T-cell (primary cell): ENCODE measurements at places on chromosomes 3 and 15. TPM values are rescaled to one million over a fixed set of nuclear protein-coding genes. Genes with fewer than 3 reads are reported as not detected.

Gene NUDT16
- 12.8 TPM for total RNA-seq

Gene SH3GL3
- not detected for total RNA-seq

Gene SLC12A1
- total RNA-seq: not detected

Gene LACTB
- total RNA-seq: 10.9 TPM

Gene GOLGA6B
- not detected for total RNA-seq

Gene EPB42
- not detected for total RNA-seq

Gene ECE2
- total RNA-seq: not detected

Gene SCAMP5
- total RNA-seq: 0.41 TPM

Gene RARB
- not detected for total RNA-seq

Gene RASGRP1
- 124 TPM for total RNA-seq

Gene TMCO5A
- not detected for total RNA-seq

Gene SH2D7
- not detected for total RNA-seq

Gene ARPIN
- total RNA-seq: 0.07 TPM

Gene ASB14
- total RNA-seq: not detected

Gene ONECUT1
- total RNA-seq: not detected

Gene ZNF197
- 8.2 TPM for total RNA-seq

Gene RNF7
- 53.9 TPM for total RNA-seq

Gene SCG3
- total RNA-seq: not detected

Gene MUC4
- 0.03 TPM for total RNA-seq

Gene CAPN3
- 15.8 TPM for total RNA-seq

Gene C3orf49
- not detected for total RNA-seq

Gene PPM1L
- total RNA-seq: 5.6 TPM

Gene CAMKV
- 0.35 TPM for total RNA-seq

Gene OXTR
- total RNA-seq: 0.10 TPM

Gene TIMP4
- not detected for total RNA-seq

Gene GP9
- total RNA-seq: not detected

Gene TMEM40
- total RNA-seq: not detected

Gene EFL1
- total RNA-seq: 22.0 TPM

Gene SOX14
- not detected for total RNA-seq
